Stimulated activated CD4-positive, alpha-beta T cell treated with anti-CD3 and anti-CD28 coated beads, Interleukin-15, amount 100 ng/mL, for 48 hours (primary cell): ENCODE measurements at places on chromosomes 2 and 18.

DNA sequence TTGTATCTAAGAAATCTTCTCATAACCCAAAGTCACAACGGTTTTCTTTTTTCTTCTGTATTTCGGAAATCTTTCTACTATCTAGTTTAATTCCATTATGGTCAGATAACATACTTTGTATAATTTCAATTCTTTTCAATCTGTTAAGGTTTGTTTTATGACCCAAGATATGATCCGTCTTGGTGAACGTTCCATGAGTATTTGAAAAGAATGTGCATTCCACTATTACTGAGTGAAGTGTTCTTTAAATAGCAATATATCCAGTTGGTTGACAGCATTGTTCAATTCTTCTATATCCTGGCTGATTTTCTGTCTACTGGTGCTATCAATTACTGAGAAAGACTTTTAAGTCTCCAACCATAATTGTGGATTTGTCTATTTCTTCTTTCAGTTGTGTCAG, 414.5 kb downstream of the TNS1 start:
- no peak for DNase-seq

- DNase-seq = no peak
Measured at GRCh38 chr2:72548081-72548764, 277.6 kb downstream of the EXOC6B start.

- no peak for DNase-seq
Measured at GRCh38 chr2:1497122-1497611, 83.9 kb downstream of the TPO start.

DNA sequence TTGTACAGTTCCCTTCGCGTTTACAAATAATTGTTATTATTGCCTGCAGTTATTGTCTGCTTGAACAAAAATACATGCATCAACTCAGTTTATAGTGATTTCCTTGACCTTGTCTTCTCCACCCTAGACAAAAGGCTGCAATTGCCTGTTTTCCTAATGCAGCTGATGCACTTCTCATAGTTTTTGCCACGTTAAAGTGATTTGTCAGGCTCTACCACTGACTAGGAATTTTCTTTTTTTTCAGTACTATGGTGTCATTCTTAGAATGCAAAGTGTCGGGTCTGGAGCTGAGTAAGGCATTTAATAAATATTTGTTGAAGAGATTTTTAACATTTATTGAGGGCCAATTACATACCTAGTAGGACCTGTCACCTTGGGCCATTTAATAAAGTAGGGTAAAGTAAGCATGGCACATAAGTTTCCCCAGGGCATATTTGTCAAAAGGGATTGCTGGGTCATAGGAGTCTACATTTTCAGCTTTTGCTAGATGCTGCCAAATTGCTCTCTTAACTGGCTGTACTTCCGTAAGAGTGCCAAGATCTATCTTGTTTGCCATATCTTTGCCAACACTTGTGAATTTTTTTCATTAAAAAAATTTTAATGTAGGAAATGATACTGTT, 24.1 kb downstream of the ACSL3 start:
- DNase-seq = no peak

- DNase-seq = no peak
Measured at GRCh38 chr18:62751341-62751821, 36.0 kb downstream of the PHLPP1 start.

DNA sequence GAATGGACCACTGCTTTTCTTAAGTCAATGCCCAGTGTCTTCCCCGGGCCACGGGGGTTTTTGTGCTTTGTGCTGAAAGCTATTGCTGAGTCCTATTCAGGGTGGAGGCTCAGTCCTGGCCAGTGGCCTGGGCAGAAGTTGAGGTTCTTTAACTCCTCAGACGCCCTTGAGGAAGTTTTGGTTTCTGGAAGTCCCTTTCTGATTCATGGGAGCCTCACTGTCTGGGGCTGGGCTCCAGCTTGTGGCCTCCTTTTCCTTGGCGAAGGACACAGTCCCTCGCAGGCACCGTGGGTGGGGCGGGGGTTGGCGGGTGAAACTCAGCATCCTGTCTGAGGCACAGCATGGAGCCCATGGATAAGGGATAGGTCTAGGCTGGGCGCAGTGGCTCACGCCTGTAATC, 465.2 kb upstream of the HS6ST1 start:
- DNase-seq = no peak

DNA sequence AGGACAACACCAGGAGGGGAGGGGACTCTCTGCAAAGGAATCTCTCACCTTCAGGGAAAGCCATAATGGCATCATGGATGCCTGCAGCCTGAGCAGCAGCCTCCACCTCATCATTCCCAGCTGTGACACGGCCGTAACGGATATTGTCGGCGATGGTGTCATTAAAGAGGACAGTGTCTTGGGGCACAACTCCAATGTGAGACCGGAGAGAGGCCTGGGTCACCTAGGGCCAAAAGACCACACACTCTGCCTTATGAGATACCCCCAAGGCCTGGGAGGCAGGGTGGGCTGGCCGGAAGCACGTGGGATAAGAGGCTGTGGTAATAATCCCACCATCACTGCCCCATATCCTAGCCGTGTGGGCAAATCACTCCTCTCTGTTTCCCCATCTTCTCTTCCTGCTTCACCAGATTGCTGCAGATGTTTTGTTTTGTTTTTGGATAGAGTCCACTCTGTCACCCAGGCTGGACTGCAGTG, 4.3 kb downstream of the ZFAND2B start:
- DNase-seq = no peak

DNA sequence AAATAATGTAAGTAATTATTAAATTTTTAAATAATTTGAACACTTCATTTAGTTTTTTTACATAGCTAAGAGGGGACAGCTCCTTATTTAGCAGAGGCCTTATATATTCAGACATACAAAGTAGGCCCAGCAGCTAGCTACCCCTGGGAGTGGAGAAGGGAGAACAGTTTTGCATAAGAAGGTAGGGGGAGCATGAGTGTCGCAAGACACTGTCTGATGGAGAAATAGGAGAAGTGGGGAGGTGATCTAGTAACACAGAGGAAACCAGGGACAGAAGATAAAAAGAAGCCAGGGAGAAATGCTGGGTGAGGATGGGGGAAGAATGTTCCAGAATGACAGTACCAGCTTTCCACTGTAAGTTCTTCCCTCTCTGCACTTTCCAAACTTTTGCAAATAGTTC, 16.0 kb upstream of the RGPD4 start:
- DNase-seq = no peak

DNA sequence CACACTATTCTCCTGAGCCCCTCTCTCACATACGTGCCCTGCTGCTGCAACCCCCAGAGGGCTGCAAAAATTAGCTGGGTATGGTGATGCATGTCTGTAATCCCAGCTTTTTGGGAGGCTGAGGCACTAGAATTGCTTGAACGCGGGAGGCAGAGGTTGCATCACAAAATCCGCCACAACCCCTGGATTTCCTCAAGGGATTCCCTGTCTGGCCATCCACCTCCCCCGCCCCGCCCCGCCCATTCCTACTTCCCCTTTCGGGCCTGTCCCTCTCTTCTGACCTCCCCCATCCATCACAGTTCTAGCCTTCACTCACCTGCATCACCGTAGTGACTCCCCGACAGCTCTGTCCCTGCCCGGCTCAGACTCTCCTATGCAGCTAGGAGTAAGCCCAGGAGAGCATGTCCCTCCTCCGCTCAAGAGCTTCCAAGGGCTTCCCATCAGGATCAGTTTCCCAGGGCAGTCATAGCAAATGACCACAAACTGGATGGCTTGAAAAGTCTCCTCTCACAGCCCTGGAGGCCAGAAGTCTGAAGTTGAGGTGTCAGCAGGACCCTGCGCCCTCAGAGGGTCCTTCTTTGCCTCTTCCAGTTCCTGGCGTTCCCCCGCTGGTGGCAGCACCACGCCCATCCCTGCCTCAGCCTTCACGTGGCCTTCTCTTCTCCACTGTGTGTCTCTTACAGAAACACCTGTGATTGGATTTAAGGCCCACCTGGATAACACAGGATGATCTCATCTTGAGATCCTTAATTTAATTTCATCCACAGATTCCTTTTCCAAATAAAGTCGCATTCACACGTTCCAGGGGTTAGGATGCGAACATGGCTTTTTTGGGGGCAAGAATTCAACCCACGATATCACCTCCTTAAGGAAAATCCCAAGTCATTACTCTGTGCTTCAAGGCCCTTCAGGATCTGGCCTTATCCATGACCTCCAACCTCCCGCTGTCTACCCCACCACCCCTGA, 58.5 kb downstream of the HS1BP3 start:
- no peak for DNase-seq

DNA sequence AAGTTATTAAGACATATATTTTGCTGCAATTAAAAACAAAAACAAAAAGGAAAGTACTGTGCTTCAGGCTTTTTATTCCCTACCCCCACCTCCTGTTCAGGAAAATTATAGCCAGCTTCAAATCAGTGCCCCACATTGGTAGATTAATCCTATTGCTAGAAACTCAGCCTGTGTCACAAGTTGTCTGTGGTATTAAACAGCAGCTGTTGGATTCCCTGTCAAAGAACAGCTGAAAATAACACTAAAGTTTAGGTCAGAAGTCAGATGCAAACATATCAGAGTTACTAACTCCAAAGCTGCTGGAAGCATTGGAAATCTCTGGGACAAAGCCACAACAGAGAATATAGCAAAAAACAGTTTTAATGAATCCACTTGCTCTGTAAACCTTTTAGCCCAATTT, 818 bp upstream of the CCDC141 start:
- DNase-seq = no peak

DNA sequence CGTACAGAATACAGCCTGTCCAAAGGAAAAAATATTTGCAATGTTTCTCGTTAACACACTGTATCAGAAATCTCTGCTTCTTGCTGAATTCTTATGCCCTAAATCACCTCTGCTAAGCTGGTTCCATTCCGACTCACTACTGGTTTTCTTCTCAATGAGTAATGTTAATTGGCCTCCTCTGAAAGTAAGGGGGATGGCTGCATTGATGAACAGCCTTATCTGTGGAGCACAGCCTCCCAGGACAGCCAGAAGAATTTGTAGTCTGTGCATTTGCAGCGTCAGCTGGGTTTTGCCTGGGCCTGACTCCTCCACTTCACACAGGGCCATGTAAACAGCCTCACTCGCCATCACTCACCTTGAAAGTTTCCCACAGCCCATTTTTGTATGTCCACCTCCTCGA, 127.7 kb downstream of the RNF152 start:
- DNase-seq = no peak

- DNase-seq = no peak
Measured at GRCh38 chr2:201157694-201158093, 25.2 kb upstream of the CASP10 start.

DNA sequence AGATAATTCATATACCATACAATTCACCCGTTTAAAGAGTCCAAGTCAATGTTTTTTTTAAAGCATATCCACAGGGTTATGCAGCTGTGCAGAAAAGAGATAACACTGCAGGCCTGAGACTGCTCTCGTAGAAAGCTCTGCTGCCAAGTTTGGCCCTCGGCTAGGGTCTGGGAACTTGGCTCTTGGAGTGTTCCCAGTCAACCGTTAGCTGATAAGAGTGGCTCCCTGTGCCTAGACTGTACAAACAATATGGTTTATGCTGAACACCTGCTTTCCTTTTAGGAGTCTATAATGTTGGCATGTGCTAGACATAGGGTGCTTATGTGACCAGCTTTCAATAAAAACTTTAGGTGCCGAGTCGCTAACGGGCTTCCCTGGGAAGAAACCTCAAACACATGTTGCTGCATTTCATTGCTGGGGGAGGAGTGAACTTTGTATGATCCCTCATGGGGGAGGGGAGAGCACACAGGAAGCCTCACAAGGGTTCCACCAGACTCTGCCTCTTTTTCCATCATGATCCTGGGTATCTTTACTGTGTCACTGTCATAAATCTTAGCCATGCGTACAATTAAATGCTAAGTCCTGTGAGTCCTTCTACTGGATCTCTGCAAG, 34.7 kb downstream of the RFX8 start:
- no peak for DNase-seq

GRCh38 chr2:202361108-202361507, 15.0 kb upstream of the BMPR2 start:
- no peak for DNase-seq

GRCh38 chr18:34871435-34871834, 161.3 kb downstream of the DTNA start:
- no peak for DNase-seq

DNA sequence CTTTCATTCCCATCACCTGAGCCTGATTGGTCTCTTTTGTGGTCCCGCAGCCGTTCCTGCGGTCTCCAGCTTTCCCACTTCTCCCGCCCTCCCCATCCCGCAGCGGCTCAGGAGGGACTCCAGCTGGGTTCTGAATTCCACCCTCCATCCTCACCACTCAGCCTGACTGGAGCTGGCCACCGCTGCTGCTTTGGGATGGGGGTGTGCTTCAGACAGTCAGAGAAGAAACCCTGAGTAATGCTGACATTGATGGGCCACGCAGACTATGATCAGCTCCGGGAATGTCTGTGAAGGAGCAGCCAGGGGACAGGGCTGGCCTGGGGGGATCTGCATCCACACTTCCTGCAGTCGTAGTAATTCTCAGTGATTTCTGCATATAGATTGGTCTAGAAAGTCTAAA, 45.9 kb upstream of the TXNDC2 start:
- DNase-seq = no peak

DNA sequence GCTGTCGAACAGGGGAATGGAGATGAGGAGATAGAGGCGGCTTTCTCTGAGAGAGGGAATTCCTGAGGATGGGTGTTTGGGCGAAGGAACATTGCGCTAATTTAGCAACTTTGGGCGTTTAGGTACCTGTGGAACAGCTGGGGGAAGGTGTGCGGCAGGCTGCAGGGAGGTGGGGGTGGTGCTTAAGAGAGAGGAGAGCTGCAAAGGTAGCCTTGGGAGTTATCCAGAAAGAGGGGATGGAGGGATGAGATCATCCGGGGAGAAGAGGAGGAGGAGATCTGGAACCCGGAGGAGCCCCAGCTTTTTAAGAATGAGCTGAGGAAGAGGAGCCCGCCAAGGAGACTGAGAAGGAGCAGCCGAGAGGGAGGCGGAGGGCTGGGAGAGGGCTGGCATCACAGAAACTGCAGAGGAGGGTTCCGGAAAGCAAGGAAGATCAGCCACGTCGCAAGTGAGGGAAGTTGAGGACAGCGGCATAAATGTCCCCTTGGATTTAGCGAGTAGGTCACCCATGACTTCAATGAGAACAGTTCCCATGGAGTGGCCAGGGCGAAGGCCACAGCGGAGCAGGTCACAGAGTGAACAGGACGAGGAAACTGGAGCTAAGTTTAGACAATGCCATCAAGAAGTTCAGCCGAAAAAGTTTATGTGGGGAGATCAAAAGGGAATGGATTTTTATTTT, 174.7 kb downstream of the KLHL29 start:
- no peak for DNase-seq

DNA sequence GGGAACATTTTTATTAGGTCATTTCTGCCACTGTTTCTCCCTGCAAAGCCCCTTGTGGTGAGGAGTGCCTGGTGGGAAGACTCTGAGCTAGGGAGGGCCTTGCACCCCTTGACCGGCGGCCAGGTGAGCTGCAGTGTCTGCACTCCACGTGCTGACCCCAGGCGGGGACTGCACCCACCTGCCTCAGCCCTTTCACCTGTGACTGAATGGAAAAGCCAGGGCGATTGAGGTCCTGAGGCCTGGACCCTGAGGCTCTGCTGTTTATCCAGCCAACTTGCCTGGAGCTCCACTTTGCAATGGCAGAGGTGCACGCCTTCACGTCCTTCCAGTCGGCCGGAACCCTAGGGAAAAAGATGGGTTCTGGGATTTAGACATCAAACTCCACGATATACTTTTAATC, 53.1 kb downstream of the TMEM18 start:
- no peak for DNase-seq

- DNase-seq = no peak
Measured at GRCh38 chr2:150036622-150037021, 449.0 kb upstream of the MMADHC start.

GRCh38 chr2:43776324-43776723, 2.5 kb downstream of the DYNC2LI1 start:
- no peak for DNase-seq
